ENCODE measurements at places on chromosomes 6 and 20.

- DNase-seq: no peak
These were observed 3.5 kb upstream of the LTA start for GRCh38 chr6:31568537-31568961.

DNA sequence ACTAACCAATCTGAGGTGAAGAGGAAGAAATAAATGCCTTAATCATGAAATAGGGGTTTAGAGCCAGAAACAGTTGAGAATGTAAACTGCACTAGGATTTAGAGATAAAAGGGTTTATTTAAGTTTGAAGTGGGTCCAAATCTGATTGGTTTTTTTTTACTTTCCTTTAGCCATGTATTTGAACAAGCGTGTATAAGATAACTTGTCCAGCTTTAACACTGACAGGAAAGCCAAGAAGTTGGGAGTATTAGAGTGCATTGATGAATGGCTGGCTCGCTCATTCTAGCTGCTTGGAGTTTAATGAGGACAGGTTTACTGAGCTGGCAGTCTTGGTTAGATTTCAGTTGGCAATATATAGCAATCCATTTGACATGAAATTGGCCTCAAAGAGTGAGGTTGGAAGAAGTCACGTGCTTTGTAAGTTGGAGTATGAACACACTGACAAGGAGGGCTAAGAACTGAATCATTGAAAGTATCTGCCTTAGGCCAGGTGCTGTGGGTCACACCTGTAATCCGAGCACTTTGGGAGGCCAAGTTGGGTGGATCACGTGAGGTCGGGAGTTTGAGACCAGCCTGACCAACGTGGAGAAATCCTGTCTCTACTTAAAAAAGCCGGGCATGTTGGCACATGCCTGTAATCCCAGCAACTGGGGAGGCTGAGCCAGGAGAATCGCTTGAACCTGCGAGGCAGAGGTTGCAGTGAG lies 13.7 kb downstream of the SRSF3 start:
- DNase-seq: no peak

DNA sequence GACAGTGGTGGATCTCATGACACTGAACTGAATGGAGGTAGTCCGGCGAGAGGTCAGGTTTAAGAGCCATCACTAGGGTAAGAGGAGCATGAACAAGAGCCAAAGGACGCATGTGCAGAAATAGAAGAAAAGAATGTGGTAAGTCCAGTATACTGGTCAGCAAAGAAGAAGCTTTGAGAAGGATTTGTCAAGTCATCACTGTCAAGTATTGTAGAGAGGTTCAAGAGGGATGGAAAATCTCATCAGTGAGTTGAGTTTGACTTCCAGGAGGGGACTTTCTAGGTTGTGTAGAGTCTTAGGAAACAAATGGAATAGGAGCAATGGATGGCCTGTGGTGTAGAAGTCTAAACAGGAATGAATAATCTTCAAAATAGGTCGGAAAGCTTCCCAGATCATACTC lies 161.8 kb downstream of the BTBD3 start:
- DNase-seq: no peak

GRCh38 chr20:32796981-32797451 lies 22.7 kb upstream of the MAPRE1 start:
- DNase-seq: no peak

DNA sequence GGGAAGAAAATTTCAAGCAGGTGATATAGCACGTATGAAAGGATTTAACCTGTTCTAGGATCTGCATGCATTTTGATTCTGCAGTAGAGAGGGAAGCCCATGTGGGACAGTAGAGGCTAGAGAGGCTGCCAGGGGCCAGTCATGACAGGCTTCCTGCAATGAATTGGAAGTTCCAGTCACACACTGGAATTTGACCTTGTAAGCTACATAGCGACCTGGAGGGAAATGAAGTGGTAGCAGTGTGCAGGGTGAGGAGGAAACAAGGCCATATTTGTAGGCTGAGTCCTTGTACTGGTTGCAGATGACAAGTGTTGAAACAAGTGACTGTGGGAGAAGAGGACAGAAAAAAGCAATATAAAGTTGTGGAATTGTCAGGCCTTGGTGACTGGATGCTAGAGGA lies 58.6 kb upstream of the OLIG3 start:
- DNase-seq: no peak

DNA sequence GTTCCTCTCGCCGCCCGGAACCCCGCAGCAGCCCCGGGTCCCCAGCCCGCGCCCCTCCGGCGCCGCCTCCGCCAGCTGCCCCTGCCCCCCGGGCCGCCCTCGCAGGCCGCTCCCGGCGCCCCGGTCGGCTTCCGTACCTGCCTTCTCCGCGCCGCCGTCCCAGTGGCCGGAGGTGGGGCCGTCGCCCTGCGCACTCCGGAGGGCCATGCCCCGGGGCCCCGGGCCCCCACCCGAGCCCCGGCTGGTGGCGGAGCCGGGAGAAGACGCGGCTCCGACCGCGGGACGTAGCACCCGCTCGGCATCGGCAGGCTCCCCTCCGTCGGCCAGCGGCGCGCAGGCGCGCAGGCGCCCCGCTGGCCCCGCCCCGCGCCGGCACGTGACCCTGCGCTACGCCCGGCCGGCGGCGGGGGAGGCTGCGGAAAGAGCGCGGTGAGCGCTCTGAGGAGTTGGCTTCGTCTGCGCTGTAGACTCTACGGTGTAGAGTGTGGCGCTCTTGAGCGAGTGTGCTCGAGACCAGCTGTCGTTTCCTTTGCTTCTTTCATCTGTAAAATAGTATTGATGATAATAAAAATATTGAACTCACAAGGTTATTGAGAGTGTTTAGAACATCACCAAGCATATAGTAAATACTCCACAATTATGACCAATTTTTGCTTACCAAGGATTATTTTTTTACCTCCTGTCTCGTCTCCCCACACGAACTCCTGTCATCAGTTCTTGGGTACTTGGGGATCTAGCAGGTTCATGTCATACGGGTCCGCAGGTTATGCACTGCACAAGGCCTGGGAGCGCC lies at the start of gene TBC1D20:
Gene TBC1D20, minus strand, starts transcription at position 335 of the 793 bp plus-strand sequence. Its CDS starts 128 bp downstream, at position 207.
- peak; percentile 82 for DNase-seq

- DNase-seq: no peak
These were observed 52.1 kb upstream of the BEND6 start for GRCh38 chr6:56902641-56903464.

DNA sequence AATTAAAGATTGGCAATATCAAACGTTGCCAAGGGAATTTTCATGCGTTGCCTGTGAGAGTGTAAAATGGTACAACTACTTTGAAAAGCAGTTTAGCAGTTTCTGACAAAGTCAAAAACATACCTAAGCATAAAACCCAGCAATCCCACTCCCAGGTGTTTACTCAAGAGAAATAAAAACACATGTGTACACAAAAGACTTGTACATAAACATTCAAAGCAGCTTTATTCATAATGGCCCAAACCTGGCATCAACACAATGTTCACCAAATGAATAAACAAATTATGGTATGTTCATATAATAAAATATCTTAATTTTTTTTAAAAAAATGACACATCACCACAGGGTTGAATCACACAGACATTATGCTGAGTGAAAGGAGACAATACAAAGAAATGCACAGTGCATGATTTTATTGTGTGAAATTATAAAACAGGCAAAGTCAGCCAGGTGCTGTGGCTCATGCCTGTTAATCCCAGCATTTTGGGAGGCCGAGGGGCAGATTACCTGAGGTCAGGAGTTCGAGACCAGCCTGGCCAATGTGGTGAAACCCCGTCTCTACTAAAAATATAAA lies 240.4 kb upstream of the MARCKS start:
- no peak for DNase-seq

DNA sequence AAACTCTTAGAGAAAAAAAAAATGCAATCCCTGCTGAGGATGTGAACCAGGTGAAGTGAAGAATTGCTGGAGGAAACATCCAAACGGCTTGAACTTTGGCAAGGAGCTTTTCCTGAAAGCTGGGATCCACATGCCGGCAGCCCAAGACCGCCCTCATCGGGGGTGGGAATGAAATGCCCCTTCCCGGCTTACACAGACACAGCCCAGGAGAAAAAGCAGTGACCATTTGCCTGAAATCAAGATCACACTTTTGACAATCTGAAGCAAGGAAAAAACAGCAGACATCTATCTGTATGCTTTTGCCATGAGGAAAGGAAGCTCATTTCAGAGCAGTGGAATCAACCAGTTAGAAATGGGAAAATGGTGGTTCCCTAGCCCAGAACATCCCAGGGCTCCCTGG lies 254.5 kb downstream of the TAF4 start:
- no peak for DNase-seq

- DNase-seq: no peak
These were observed 316.3 kb downstream of the SLC35F1 start for GRCh38 chr6:118223316-118223715.

- no peak for DNase-seq
These were observed 86.0 kb downstream of the SESN1 start for GRCh38 chr6:109008537-109009235.

GRCh38 chr6:32790306-32790705 lies 26.5 kb downstream of the HLA-DOB start:
- DNase-seq: no peak

DNA sequence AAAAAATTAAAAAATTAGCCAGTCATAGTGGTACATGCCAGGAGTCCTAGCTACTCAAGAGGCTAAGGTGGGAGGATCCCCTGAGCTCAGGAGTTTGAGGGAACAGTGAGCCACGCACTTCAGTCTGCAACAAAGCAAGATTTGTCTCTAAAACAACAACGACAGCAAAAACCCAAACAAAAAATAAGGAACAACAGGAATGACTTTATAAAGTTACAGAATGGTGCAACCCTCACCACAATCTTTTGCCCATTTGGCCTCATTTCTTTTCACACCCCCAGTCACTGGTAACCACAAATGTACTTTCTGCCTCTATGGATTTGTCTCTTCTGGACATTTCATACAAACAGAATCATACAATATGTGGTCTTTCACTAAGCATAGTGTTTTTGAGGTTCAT lies 16.7 kb upstream of the ZFAND3 start:
- no peak for DNase-seq

DNA sequence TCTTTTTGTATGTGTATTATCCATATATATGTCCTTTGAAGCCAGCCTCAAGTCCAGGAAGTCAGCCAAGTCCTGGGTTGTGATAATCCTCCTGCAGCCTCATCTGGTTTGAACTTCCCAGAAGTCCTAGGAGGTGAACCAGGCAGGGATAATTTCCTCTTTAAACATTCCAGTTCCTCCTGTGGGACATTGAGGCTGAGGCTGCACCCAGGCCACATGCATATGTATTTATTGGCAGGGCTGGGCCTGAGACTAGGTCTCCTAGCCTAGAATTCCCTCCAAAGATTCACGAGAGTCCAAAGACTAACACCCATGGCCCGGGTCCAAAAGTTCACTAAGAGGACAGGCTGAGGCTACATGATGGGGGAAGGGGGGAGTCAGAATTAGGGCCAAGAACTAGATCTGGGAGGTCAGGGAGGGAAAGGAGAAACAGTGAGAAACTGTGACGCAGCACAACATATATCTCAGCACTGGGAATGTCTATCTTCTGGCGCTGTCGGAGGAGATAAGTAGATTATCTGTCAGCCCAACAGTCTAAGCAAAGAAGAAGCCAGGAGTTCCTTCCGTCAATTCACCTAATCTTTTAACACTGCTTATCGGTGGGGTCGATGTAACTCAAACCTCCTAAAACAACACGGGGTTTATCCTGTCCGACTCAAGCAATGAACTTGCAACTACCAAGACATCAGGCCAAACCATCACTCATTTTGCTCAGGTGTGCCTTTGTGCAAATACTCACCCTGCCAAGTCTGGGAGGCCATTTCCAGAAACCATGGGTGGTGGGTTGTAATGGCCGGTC lies 43.3 kb downstream of the SNX5 start:
- DNase-seq: no peak

GRCh38 chr20:3924304-3925112 lies 35.3 kb downstream of the PANK2 start:
- no peak for DNase-seq

GRCh38 chr20:59117526-59117925 lies 46.1 kb upstream of the ZNF831 start:
- DNase-seq: no peak

DNA sequence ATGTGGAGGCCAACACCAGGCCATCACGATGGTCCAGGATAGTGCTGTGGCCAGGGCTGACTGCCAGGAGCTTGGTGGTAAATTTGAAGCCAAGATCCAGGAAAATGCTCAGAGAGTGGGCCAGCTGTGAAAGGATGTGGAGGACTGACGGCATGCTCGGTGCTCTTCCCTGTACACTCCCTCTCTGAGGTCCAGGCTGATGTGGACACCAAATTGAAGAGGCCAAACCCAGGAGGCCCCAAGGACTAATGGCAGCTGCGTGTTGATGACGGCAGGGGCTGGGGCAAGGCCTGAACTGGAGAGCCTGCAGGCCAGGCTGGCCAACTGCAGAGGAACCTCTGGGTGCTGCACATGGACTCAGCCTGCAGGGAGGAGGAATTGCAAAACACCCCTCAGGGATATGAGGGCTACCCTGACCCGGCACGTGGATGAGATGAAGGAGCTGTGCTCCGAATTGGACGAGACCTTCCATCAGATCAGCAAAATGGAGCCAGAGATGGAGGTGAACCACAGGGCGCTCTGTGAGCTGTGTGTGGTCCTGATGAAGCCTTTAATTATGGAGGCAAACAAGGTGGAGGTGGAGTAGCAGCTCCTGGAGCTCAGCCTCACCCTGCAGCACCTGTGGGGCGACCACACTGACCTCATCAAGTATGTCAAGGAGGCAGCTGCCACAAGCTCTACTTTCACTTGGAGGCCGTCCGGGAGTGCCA lies 6.9 kb upstream of the RAET1E start:
- DNase-seq: no peak

DNA sequence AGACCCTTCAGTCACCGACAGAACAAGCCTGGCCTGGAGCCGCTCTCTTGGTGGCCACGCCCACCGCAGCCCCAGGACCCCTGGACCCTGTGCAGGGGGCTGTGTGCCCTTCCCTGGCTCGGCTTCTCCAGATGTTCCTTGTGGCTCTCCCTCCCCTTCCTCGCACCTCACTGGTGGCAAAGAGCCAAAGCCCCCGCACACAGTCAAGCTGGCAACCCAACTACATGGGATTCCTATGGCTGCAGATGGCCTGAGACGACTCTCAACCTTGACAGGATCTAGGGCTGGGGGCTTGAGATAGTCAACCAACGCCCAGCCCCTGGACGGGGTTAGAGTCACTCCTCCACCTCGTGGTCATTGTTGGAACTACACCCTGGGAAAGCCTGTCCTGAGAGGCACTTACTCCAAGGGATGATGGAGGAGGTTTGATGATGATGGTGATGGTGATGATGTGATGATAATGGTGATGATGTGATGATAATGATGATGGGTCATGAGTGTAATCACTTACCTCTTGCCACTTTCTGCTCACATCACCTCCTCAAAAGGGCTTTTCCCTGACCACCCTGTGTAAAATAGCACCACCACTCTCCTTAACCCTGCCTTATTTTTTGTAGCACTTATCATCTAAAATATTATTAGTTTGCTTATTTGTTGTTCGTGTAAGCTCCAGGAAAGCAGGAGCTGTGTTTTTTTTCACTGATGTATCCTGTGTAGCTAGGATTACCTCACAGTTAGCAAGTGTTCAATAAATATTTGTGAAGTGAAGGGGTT lies 278.4 kb downstream of the LRFN2 start:
- peak; percentile 40 for DNase-seq

DNA sequence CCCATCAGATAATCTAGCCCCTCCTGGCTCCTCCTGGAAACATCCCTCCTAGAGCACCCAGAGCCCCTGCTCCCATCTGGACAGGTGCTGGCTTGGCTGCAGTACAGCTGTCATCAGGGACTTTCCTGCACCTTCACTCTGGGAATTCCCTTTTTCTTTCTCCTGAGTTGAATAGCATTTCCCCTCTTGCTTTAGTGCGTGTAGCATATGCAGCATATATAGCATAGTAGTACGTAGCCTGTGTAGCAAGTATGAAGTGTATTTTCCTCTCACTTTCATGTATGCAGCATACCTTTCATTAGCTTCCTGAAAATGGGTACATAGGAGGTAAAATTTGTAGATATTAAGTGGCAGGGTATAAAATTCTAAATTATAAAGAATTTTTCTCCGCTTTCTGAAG lies 352.9 kb downstream of the ESR1 start:
- no peak for DNase-seq
